ENCODE measurements at places on chromosomes 1 and 21.

DNA sequence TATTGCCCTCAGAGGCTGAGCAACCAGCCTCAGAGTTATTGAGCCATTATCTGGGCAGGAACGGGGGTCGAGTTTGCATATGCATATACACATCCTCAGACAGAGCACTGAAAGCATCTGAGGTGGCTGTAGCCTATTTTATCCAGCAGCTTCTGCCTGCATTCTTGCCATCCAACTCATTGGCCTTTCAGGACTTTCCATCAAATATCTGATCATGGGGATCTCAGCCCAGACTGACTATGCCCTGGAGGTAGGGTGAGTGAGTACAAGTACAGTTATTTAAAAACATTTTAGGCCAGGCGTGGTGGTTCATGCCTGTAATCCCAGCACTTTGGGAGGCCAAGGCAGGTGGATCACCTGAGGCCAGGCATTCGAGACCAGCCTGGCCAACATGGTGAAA lies 1.8 kb upstream of the MTF1 start:
- no peak for DNase-seq

DNA sequence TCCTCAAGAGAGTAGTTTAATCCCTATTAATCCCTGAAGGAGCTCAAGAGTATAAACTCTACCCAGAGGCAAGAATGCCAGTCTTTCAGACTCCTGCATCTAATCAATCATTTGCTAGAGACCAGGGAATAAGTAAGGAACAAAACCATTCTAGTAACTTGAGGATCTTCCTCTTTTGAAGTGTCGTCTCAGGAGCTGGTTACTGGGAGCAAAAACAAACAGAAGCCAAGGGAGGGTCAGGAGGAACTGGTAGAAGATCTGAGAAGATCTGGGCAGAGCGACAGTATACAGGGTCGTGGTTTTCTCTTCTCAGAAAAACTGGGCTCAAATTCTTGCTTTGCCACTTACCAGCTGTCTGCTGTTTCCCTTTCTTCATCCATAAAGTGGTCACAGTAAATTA lies 69.3 kb downstream of the RPS6KA1 start:
- DNase-seq = no peak

- DNase-seq = no peak
Observed at GRCh38 chr1:112761714-112762480, 46.8 kb upstream of the PPM1J start.

- DNase-seq = no peak
Observed at GRCh38 chr1:45493116-45493697, 2.2 kb upstream of the TESK2 start.

GRCh38 chr1:36881068-36881405 lies 153.3 kb downstream of the GRIK3 start:
- DNase-seq = peak; percentile 17

DNA sequence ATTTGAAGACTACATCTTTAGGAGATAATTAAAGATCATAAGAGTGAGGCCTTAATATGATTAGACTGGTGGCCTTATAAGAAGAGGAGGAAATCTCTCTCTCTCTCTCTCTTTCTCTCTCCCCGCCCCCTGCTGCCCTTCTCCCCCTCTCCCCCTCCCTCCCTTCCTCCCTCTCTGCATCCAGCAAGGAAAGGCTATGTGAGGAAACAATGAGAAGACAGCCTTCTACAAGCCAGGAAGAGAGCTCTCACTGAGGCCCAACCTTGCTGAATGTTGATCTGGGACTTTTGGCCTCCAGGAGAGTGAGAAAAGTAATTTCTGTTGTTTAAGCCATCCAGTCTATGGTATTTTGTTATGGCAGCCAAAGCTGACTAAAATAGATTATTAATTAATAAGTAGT lies 21.6 kb downstream of the FOXD3 start:
- DNase-seq = no peak

DNA sequence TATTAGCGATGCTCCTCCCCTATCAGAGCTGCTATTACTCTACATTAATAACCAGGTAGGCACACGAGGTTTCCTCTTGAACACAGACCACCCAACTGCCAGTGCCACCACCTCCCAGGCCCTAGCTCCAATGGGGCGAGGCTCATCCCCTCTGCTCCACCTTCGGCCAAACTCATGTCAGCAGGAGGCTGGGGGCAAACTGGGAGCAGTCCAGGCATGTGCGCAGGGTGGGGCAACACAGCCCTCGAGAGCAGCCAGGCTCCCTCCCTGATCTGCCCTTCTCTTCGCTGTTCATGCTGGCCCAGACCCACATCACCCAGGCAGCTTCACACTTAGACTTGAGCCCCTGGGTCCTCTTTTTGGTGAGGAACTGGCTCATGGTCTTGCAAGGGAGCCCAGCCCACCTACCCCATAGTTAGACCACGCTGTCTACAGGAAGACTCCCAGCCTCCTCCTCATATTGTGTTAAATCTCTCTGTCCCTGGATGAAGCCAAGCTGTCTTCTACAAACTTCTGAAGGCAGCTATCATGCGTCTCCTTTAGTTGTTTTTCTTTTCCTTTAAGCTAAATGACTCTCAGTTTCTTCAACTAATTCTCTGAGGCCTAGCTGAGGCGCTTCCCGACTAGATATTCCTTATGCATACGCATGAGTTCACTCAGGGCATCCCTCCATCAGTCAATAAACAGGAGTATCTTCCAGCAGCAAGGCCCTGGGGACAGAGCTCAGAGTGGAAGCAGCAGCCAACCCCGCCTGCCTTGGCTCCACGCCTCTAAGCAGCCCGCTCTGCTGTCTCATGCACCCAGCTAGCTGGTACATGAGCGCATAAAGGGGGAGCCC lies 12.0 kb downstream of the TMEM9 start:
- DNase-seq = no peak

- no peak for DNase-seq
Observed at GRCh38 chr1:216705676-216706075, 17.6 kb downstream of the ESRRG start.

DNA sequence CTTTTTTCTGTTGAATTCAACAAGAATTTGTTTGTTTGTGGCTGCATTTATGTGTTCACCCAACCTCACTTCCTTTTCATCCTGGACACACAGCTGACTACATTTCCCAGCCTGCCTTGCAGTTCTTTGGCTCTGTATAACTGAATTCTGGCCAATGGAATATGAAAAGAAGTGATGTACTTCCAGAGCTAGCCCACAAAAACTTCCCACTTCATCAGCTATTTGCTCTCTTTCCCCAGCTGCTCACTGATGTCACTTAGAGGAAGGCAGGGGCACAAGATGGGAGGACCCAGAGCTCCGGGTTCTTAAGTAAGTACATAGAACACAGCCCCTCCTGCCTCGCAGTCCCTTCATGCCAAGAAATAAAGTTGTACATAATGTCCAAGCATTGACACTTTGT lies 235.0 kb upstream of the FGGY start:
- DNase-seq = no peak

DNA sequence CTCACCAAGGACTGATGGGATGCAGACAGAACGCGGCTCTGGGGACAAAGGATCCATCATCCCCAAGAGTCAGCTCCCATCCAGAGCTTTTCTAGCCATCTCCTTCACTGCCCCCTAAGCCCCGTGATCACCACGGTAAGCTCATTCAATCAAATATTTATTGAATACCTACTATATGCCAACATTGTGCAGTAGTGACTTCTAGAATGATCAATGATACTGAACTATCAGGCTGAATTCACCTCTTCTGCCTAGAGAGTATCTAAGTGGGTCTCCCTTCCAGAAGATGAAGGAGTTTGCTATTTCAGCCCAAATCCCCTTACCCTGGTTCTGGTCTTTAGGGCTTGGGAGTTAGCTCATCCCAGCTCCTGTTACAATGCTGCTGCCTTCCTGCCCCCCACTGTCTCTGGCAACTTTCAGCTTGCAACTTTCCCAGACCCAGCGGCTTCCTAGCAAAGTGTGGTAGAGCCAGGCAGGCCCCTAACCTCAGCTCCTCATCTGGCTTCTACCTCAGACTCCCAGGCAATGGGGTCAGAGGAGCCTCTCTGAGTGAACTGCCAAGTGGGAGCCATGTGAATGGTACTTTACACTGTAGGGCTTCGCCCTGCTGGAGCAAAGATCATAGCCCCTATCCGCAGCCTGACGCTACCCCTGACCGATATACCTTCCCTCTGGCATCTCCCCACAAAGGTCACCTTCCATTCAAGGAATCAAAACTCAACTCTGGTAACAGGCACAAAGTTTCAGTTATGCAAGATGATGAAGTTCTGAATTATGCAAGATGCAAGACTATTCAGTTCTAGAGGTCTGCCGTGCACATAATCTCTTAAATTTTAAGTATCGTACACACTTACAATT lies 20.9 kb downstream of the TMEM53 start:
- no peak for DNase-seq

- DNase-seq = no peak
Observed at GRCh38 chr1:229203030-229203751, 67.7 kb upstream of the RAB4A start.

- peak; percentile 69 for DNase-seq
Observed at GRCh38 chr1:2499986-2500596, 24.0 kb downstream of the PLCH2 start.

GRCh38 chr1:170665629-170666028 lies 1.7 kb downstream of the PRRX1 start:
- DNase-seq = no peak

DNA sequence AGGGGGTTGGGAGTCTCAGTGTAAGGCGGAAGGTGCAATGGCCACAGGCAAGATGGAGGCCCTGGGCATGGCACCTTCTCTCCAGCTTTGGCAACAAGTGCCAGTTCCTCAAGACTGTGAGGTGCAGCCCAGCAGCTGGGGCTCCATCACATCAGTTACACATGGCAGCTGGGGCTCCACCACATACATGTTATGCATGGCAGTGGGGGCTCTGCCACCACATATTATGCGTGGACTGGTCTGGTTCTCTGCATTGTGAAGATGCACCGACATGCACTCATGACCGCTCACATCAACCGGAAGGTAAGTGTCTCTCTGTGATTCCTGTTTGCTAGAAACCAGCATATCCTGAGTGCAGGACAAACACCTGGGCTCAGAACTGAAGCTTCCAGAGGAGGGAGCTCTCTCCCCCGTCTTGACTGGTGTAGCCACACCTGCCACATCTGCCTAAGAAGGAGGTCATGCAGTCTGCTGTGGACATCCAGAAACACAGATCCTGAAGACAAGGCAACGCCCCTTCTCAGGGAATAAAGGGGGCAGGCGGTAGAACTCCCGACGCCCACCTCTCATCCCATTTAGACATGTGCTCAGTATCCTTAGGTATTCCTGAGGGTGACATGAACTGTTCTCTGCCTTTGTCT lies 104.1 kb upstream of the TMPRSS2 start:
- no peak for DNase-seq

- DNase-seq = no peak
Observed at GRCh38 chr21:15138490-15138889, 73.7 kb upstream of the NRIP1 start.

DNA sequence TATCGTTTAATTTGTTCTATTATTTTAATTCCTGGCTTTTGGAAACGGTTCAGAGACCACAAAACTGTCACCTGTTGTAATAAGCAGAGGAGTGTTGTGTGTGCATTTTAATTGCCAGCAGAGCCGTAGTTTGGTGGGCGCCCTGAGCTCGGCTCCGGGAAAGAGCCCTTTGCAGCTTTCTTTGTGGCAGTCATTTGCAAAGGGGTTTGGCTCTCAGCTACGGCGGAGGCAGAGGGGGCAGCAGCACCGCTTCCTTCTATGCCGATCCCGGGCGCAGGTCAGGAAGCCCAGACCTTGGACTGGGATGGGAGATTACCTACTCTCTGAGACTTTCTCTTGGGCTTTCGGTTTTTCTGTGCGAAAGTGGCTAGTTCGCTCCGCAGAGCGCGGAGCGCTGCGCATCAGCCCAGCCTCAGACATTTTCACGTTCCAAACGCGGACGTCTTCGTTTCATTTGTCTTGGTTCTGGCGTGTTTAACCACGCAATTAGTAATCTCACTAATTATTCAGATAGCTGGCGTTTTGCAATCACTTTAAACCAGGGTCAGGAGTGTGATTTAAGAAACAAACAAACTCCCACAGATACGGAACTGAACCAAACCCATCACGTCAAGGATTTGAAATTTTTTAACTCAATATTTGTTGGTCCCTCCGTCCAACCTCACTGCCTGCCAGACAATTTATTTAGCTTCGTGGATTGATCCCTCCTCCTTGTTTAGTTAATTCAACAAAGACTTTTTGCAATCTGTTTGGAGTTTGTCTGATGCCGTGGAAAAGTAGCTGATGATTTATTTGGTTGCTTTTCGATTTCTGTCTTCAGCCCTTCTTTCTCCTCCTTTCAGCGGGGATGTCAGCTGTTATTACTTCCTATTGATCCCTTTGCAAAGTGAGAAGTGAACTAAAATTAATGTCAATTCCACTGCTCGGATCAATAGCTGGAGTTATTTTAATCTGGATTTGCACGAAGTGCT lies 3.9 kb downstream of the RNF220 start:
- DNase-seq = peak; percentile 63

DNA sequence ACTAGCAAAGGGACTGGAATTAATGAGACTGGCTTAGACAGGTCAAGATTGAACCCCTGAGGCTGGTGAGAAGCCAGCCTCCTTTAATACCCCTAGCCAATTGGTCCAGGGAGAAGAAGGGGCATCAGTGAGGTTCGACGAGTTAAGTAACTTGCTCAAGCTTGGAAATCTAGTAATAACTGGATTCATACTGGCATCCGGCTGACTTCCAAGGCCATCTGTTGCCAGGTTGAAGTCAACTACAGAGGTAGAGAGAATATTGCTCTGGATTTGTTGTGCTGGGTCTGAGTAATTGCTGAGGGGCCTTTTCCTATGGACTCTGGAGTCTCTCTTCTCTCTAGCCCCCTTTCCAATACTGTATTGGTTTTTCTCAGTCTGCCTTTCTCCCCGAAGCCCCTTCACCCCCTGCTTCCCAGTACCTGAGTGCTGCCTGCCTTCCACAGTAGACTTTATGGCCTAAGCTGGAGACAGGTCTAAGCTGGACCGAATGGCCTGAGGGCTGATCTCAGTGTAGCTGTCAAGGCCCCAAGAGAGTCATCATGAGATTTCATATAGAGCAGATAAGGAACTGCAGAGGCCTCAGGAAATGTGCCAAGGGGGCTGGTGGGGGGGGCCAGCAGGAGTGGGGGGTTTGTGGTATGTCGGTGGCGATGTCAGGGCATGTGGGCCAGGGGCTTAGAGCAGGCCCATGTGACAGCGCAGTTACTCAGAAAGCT lies 42.4 kb upstream of the IL19 start:
- DNase-seq = peak; percentile 49

DNA sequence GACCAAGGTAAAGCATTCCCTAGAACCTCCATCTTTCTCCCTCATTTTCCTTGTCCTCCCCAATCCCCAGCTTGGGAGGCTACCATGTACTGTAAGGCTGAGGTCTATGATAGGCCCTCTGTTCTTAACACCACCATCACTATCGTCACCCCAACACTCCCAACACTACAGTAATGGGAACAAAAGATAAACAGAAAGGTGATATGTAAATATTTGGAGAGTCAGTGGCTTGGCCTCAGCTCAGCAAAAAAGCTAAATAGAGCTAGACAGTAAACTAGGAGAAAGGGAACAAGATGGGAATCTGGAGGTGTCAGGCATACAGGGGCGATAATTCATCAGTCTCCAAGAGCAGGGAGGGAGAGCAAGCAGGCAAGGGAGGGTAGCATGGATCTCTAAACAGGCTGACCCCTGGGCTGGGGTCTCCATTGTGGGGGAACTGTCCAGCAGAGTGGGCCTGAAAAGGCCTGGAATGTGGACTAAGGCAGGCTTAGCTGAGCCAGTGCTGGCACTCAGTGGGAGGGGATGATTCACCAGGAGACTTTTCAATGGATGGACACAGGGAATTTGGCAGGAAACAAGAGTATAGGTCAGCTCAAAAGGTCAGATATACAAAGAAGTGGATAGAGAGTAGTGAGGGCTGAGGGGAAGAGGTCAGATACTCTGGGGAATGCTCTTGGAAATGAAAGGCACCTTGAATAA lies 6.7 kb downstream of the WNT2B start:
- no peak for DNase-seq

- DNase-seq = peak; percentile 17
Observed at GRCh38 chr1:54028306-54029251, 10.6 kb upstream of the LDLRAD1 start.
